Activated naive CD4-positive, alpha-beta T cell treated with anti-CD3 and anti-CD28 coated beads, Interleukin-2, amount 50 U/mL, for 72 hours (primary cell): ENCODE measurements at places on chromosomes 12 and 14.

DNA sequence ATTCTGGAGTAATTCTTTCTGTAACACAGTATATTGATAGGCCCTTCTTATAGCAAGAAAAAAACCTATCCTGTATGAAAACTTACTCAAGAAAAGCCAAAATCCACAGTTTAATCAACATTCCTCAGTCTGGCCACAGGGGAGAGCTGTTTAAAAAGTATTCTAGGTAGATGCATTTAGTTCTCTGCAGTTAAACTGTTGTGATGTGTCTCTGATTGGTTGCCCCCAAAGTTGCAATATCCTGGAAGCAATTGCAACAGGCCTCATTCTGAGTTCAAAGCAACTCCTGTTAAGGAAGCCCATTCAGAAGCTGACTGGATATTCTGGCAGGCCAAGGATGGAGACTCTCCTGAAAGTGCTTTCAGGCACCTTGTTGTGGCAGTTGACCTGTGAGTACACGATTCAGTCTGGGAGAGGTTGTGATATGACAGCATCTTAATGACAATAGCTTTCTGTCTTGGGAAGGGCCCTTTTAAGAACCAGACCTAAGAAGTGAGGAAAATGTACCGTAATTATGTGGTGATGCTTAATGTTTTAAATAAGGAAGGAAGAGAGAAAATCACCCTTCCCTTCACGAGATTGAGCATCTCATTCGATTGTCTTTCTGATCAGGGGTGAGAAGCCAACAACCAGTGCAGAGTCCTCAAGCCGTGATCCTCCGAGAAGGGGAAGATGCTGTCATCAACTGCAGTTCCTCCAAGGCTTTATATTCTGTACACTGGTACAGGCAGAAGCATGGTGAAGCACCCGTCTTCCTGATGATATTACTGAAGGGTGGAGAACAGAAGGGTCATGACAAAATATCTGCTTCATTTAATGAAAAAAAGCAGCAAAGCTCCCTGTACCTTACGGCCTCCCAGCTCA lies 420.7 kb downstream of the DAD1 start:
- no peak for DNase-seq

DNA sequence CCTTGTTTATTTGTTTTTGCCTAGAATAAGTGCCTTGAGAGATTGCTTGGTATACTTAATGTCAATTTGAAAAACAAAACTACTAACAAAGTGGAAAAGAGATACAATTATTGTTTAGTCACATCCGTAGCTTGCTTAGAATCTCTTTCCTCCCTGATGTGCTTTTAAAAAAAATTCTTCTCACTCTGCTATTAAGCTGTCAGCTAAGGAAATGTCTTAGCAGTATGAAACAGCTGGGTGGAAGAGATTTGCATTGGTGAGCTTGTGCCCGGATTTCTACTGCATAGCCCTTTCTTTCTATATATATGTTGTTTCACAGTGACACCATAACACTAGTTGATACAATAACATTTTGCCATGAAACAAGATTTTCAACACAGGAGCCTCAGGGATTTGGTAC lies 229.4 kb upstream of the RGS6 start:
- DNase-seq, result no peak

DNA sequence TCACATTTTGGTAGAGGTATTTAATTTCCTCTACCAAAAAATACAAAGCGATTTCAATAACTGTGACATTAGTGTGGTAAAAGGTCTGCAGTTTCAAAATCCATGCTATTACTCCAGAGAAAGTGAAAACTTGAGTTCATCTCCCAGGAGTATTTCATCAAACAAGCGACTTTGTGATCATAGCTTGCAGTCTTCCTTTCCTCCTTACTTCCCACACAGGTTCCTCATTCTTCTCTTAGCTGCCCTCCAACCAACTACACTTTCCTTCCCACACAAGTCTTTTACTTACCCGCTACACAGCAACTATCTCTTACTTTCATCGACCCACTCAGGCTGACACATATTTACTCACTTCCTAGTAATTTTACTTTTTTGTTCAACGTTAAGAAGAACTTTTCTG lies 413.4 kb upstream of the USP15 start:
- no peak for DNase-seq

GRCh38 chr12:110754101-110754793 lies 11.6 kb upstream of the PPP1CC start:
- no peak for DNase-seq

- no peak for DNase-seq
Observed at GRCh38 chr12:115000038-115000437, 316.1 kb upstream of the TBX3 start.

DNA sequence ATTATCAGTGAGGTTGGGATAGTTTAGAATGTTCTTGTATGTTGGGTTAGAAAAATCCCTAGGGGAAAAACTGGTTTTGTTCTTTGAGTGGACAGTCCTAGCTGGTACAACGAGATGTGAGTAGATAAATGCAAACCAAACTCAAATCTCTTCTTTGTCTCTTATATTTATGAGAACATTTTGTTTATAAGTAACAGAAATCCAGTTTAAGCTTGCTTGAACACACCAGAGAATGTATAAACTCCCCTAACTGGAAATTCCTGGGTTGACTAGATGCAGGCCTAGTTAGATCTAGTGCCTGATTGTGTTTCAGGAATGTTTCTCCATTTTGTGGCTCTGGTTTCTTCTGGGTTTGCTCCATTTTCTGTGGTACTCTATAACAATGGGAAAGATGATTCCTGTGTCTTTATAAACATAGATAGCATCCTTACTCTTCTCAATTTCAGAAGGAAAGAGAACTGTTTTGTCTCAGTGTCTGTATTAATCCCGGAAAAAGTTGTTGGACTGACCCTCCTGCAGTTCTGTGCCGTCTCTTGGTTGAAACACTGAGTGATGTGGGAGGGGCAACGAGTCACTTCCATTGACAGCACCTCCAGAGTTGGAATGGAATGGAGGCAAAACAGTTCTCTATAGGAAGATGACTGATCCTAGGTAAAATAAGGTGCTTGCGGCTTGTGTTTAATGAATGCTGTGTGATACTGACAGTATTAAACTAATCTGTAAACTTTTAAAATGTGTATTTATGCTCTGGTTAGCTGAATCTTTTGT lies 244.8 kb downstream of the TMTC2 start:
- DNase-seq, result no peak

GRCh38 chr14:91901449-91902226 lies 34.3 kb upstream of the TC2N start:
- no peak for DNase-seq

DNA sequence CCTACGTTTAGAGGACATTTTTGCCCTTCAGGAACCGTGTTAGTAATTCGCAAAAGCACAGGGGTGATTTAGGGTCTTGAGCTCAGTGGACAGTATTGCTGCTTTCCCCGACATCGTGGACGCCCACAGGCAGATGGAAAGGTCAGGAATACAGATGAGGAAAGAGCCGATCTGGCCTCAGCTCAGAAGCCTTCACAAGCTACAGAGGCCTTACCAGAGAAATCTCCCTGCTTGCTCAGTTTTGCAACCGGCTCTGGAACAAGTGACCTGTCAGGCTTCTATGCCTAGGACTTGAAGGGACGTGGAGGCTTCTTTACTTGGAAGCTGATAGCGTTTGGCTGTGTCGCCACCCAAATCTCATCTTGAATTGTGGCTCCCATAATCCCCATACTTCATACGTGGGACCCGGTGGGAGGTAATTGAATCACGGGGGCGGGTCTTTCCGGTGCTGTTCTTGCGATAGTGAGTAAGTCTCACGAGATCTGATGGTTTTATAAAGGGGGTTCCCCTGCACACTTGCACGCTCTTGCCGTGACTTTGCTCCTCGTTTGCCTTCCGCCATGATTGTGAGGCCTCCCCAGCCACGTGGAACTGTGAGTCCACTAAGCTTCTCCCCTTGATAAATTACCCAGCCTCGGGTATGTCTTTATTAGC lies 332.5 kb downstream of the MED13L start:
- DNase-seq, result no peak

DNA sequence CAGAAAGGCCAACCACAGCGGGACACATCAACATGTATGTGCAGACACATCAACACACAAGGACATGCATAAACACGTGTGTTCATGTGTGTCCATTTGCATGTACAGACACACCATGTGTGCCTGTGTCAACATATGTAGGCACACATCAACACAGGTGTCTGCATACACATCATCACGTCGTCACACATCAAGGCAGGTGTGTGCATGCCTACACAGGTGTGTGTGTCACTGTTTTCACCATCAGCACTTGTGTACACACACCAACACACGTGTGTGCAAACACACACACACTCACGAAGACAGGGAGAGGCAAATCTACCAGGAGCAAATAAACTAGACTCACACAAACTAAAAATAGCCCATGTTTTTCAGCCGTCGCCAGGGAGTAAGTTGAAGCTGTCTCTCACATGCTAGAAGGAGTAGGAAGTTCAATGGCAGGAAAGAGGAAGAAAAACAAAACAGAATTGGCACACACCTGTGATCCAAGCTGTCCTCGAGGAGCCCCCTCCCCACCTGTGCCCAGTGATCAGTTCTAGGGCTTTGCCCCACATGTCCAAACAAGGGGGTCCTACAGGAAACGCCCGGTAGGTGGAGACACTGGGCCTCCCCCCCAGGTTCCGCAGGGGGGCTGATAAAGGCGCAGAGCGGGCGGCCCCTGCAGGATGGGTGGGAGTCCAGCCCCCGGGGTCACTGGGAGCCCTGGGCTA lies 7.4 kb downstream of the SCARB1 start:
- DNase-seq, result no peak

DNA sequence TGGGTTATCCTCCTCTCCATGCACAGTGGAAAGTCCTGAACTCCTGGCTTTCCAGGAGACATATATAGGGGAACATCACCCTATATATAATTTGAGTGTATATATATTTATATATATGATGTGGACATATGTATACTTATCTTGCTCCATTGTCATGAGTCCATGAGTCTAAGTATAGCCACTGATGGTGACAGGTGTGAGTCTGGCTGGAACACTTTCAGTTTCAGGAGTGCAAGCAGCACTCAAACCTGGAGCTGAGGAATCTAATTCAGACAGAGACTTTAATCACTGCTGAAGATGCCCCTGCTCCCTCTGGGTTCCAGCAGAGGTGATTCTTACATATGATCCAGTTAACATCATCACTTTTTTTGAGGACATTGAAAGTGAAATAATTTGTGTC lies 4.4 kb downstream of the SSTR1 start:
- no peak for DNase-seq

- DNase-seq, result peak; percentile 18
Observed at GRCh38 chr12:50222275-50222783, 55.2 kb upstream of the CERS5 start.

DNA sequence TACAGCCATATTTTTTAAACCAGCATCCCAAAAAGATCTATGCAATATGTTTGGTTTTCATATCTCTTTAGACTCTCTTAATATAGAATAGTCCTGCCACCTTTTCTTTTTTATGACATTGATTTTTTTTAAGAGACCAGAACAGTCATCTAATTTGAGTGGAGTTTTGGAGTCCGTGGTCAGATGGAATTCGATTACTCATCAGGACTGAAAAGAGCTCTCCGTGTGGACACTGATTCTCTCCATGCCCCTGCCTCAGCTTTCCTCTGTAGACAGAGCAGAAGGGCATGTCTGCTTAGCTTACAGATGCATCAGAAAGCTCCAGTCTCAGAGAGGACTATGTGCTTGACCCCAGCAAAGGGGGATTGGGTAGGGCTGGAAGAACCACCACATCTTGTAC lies 27.8 kb downstream of the SMCO2 start:
- no peak for DNase-seq

GRCh38 chr14:22474730-22475351 lies 114.2 kb downstream of the DAD1 start:
- DNase-seq, result no peak

DNA sequence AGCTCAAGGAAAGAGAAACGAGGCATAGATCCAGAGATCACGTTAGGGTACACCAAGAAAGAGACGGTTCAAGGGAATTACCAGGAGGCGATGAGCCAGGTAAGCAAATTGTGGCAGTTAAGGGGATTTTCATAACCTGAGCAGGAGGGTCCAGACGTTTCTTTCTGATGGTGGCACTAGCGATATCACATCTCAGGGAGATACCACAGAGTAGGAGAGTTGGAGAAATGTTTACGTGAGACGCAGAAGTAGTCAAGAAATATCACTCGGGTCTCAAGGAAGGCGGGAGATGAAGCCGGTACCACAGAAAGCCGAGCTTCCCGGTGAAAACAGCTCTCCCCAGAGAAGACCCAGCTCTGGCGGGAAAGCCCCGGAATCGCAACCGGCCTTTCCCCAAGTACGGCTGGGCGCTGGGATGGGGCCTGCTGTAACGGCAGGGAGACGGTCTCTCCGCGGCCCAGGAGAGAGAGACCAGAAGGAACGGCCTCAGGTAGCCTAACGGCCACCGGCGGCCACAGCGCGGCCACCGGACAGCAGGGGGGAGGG lies 485 bp downstream of the SENP1 start:
- peak; percentile 59 for DNase-seq

DNA sequence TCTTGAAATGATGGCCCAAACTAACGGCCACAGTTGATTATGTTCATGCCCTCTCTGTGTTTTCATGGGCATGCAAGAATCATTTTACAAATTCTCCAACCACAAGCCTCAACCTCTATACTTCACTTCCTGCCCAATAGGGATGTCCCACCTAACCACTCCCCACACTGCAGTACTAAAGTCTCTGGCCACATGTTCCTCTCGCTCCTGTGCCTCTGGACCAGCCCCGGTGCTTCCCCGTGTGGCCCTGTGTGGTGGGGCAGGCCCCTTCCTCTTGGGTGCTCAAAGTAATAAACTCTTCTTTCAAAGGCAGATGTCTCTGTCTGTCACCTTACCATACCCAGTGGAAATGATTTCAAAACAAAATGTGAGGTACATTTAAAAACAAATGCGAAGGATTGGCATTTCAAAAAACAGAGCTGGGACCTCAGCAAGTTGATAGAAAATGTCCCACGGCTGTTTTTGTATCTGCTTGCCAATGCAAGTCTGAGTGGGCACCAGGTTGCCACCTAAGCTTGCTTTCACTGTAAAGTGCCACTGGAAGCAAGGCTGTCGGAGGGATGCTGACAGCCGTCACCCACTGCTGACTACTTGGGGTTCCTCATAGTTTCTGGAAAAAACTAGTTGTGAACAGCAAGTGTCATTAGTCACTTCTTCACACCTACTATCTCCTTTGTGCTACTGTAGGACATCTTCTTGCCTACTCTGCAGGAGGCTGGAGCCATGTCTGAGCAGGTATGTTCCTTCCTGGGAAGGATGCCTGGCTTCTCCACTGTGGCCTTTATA lies 8.2 kb upstream of the SERPINA11 start:
- DNase-seq, result no peak

- no peak for DNase-seq
Observed at GRCh38 chr14:32073537-32074189, 3.4 kb upstream of the ARHGAP5 start.

DNA sequence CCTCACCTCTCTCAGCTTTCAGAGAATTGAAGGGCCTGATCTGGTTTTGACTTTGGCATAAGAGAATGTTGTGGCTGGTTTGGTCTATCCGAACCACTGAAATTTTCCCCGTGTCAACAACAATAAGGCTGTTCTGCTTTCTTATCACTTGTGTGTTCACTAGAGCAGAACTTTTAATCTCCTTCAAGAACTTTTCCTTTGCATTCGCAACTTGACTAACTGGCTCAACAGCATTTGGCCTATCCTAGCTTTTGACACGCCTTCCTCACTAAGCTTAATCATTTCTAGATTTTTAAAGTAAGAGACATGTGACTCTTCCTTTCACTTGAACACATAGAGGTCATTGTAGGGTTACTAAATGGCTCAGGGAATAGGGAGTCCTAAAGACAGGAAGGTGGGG lies 25.9 kb upstream of the EDDM3A start:
- DNase-seq, result no peak

- no peak for DNase-seq
Observed at GRCh38 chr12:91327131-91327530, 144.5 kb upstream of the DCN start.
